ENCODE measurements at places on chromosomes 3 and 15. TPM values are rescaled to one million over a fixed set of nuclear protein-coding genes. Genes with fewer than 3 reads are reported as not detected.
A peak's percentile ranks its signal among the peaks of the same experiment; 100 is the strongest.

- no peak for DNase-seq
Measured at GRCh38 chr3:135784557-135784956, 181.0 kb upstream of the PPP2R3A start.

- DNase-seq, result no peak
Measured at GRCh38 chr15:81331600-81331999, 7.7 kb upstream of the STARD5 start.

DNA sequence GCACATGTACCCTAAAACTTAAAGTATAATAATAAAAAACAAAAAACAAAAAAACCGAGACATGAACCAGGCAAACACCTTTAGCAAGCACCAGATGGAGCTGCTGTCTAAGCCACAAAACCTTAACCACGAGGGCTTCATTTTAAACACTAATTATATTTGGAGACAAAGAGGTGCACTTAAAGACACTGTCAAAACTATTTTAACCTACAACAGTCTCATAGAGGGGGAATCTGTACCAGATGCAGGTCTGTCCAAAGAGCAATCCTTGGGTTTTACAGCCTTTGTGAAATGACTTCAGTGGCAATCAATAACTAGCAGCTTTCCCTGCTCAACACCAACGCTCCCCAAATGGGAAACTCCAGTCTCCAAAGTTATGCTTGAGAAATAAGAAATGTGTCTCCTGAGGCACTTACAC, 115.7 kb upstream of the TSPAN3 start:
- DNase-seq, result peak; percentile 26

GOLGA6L4 gene
- 0.90 TPM for polyA plus RNA-seq
